ENCODE measurements at places on chromosomes 12 and 14.
A peak's percentile ranks its signal among the peaks of the same experiment; 100 is the strongest.

GRCh38 chr12:43165351-43165750, 386.7 kb downstream of the ADAMTS20 start:
- no peak for DNase-seq

DNA sequence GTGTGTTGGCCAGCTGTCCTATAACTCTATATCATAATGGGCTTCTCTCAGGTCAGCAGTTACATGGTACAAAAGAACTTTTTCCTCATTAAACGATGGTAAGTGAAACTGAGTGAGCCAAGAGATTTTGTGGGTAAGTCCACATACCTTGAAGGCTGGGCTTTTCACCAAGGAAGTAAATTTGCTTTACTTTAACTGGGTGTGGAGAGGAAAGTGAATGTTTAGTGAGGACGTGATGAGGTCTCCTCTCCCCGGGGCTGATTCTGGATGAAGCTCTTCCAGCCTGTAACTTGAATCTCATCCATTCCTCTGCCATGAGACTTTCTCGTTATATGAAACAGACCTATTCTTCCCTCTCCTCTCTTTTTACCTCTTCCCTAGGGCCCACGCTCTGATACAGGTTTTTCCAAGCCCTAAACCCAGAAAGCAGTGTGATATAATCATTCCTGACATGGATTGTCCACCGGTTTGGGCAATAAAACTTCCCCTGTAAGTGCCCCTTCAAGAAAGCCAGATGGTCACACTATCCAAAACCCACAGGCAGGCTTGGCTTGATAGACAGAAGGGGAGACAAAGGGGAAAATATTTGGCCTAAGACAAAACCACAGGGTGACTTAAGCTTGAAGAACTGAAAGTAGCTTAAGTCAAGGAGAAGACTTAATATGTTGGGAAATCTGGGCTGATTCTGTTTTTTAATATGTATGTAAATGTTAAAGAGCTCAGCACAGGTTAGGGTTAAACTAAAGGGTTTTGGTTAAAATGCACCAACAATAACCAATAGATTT, 50.3 kb downstream of the CIT start:
- no peak for DNase-seq

DNA sequence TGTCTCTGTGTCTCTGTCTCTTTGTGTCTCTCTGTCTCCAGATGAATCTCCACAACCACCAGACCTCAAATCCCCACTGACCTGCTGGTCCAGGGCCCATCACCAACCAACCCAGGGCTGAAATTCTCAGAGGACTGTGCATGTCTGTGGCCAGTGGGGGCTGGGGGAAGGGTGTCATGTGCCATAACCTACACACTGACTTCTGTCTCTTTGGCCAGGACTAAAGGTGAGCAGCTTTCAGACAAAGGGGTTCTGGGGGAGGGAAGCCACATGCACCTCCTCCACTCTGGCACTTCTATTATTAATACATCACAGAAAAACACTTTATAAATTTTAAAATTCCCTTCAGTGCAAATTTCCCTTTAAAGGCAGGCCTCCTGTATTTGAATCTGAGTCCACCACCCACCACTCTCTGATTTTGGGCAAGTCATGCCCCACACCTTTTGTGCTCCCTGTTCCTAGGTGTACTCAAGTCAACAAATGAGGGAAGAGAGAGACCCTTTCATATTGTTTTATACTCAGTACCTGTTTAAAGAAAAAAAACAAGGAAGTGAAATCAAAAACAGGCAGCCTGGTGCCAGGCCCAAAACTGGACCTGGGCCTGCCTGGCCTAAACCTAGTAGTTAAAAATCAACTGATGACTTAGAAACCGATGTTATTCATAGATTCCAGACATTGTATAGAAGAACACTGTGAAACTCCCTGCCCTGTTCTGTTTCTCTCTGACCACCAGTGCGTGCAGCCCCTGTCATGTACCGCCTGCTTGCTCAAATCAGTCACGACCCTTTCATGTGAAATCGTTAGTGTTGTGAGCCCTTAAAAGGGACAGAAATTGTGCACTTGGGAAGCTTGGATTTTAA, 80.2 kb downstream of the TUNAR start:
- DNase-seq: no peak

DNA sequence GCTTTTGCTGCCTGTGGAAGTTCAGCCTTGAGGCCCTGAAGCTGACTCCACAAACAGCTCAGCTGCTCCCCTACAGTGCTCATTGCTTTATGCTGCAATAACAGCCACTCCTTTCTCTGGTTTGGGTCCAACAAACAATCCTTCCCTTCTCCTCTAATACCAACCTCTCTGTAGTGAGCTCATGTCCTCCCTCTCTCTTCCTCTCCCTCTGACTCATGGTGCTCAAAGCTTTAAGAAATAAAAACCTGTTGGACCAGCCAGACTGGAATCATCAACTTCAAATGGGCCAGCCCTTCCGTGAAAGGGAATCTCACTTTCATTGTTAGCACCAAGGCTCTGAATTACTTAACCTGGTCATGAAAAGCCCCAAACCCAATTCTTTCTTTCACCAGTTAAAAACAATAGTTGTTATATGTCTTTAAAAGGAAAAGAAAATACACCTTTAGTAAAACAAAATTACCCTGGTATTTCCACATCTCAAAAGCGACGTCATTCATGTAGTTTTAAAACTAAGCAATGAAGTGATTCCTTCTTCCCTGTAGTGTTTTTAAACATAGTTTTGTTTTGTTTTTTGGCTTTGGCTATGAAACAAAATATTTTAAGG, 126.4 kb downstream of the DUSP6 start:
- DNase-seq: peak; percentile 47

- DNase-seq: no peak
Measured at GRCh38 chr12:8082808-8083100, 680 bp downstream of the NECAP1 start.

DNA sequence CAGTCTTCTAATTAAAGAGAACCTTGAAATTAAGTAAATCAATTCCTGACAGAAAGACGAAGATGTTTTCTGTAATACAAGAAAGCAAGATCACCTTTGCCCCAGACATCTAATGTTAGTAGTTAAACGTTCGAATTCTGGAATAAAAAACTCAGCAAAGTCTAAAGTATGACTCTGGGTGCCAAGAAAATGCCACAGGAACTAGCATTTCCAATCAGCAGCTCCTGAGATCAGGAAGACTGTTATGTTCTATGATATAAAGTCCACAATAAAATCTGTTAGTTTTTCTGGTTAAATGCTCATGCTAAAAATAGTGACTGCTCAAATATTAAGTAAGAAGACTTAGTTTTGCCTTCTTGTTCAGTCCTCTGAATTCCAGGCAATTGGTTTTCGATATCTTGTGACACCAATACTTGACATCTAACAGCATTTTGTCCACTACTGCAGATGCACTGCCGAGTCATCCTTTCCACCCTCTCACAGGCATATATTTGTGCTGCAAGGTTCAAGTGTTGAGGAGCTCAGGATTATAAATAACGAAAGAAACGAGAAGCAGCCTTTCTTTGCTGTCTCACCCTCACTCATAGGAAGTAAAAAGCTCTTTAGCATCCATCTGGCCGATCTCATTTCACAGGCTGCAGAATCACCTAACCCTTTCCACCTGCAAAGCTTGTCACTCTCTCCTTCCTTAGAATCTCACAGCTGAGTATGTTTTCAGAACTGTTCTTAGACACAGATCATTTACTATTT, 32.0 kb downstream of the SSH1 start:
- DNase-seq: no peak

DNA sequence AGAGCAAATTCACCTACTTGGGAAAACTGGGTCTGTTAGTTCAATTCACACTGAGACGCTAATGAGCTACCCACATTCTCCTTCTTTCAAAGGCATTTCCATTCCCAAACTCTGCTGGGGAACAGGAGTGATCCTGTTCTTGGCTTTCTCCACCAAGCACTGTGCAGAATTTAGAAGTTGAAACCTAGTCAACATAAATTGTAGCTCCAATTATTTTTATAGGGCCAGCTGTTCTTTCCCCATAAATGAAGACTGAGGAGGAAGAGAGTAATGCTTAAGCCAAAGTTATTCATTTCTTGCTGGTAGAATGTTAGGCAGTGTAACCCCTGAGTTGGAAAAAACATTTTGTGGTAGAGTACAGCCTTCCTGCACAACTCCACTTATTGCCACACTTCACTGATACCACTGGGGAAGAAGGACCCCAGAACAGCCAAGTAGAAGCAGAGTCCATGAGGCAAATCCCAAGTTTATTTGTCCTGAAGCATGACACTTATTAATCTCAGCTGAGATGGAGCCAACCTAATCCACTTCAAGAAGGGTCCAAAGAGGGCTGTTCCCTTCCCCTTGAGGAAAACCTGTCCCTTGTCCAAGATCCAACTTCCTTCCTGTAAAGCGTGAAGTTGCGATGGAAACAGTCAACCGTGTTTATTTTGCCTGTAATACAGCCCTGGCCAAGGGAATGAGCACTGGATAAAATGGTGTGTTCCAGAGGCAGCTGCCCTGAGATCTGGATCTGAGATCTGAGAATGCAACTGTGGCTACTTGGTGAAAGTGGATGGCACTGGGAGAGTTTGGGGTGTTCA, 151.8 kb downstream of the TBX5 start:
- DNase-seq: peak; percentile 77

GRCh38 chr12:57465747-57466505, 6.3 kb downstream of the GLI1 start:
- no peak for DNase-seq

DNA sequence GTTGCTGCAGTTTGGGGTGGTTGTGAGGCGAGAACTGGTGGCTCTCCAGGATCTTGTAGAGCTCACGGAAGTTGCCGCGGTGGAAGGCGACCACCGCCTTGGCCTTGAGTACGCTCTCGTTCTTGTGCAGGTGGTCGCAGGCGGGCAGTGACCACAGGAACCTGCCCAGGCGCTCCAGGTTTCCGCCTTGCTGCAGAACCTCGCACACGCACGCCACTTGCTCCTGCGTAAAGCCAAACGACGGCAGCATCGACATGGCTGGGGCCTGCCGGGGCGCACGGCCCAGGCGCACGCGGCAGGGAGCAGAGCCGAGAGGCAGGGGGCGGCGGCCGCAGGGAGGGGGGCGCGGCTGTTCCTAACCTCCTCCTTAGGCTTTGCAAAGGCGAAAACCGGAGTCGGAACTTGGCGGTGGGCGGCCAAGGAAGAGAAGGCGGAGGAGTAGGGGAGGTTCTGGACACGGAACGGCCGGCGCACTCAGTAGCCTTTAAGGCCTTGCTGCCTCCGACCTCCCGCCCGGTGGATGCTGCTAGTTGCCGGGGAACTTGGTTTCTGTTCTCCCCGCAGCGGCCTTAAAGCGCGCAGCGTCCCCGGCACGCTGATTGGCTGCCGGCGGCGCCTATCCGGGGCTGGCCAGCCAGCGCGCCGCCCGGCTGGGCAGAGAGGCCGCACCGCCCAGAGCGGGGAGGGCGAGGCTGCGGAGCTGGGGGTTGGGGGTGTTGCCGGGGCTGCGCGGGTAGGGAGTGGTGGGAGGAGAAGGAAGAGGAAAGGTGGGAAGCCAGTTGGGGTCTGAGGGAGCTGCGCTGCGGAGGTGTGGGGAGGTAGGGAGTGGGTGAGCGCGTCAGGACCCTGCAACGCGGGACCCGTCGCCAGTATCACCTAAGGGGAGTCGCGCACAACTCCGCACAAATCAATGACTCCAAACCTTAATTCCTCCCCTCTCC, at the start of gene SIX1:
SIX1 (minus strand) TSS at position 544 of the 941 bp plus-strand sequence; CDS start at position 256, 288 bp downstream.
- peak; percentile 92 for DNase-seq

GRCh38 chr14:50688875-50689274, 20.8 kb upstream of the SAV1 start:
- DNase-seq: no peak

DNA sequence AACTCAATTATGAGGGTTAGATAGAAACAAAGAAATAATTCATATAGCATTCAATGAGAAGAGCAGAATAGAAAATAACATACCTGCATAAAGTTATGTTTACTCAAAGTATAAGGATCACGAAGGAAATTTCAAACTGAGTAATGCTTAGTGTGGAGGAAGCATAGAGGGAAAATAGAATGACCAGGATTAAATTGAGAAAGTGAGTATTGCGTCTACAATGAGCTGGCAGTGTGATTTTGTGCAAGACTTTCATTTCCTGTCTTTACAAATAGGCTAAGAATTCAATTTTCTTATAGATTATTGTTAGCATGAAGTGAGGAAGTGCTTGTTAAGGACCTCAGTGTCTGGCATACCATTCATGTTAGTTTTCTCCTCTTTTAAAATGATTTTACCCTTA, 12.0 kb downstream of the ADGRD1 start:
- no peak for DNase-seq

DNA sequence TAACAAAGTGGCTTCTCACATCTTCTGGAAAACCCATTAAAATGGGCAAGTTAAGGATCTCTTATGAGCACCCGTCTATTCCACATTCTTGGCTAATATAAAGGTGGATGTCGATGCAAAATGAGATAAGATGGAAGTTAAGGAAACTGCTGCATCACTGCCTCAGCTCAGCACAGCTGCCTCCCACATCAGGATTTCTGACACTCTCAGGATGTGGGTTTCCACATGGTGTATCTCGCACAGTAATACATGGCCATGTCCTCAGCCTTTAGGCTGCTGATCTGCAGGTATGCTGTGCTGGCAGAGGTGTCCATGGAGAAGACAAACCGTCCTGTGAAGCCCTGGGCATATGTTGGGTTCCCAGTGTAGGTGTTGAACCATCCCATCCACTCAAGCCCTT, 1348.0 kb downstream of the TMEM121 start:
- DNase-seq: no peak

DNA sequence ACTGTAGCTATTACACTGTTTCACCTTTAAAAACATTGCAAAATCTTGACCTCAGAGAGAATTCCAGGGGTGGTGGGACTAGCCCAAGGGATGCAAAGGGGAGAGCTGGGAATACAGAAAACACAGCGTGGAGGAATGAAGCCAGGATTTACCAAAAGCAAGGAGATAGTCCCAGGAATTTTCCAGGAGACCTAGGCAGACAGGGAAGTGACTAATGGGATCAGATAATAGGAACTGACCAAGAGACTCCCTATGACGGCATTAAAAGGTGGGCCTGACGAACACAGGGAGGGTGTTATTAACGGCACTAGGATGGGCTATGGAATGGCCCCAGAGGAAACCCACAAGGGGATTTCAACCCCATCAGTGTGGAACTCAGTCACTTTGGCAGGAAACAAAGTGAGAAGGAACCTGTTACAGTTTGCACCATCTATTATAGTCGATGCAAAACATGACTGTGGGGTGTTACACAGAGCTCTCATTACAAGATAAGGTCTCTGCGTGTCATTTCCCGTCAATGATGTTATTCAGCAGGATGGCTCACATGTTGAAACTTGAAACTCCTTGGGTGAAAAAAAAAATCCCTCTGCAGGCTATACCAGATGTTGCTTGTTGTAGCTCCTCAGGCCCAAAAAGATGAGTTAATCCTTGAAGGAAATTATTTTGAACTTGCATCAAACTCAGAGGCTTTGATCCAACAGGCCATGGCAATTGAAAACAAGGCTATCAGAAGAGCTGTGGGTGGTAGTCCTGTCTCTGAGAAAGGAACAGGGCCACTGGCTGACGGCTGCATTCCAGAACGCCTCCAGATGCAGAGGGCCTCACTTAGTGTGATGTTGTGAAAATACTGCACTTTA, 58.7 kb downstream of the DRAM1 start:
- peak; percentile 78 for DNase-seq

GRCh38 chr14:70908935-70909641, 1.8 kb downstream of the PCNX1 start:
- no peak for DNase-seq

Measured in muscle of back (tissue), 13 donors.